Right renal cortex interstitium (tissue), 3 donors: ENCODE measurements at places on chromosomes 3 and 15.
A peak's percentile ranks its signal among the peaks of the same experiment; 100 is the strongest.

- DNase-seq: no peak
Observed at GRCh38 chr3:13886593-13887129, 6.8 kb upstream of the WNT7A start.

- peak; percentile 79 for DNase-seq
Observed at GRCh38 chr15:94844538-94845389, 613.4 kb downstream of the MCTP2 start.

DNA sequence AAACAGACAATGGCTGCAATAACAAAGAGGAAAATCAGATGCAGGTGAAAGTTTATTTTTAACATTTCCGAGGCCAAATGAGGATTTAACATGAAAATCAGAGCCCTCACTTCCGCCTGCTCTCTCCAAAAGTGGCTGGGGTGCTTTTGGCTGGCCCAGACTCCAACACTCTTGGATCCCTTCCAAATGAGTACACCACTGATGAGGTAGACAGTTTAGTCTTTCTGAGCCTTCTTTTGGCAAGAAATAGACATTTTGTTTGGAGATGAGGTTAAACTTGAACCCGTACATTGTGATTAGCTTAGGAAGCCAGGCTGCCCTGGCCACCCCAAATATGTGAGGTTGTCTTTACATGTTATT is 51.0 kb upstream of the TRA2B start:
- no peak for DNase-seq

DNA sequence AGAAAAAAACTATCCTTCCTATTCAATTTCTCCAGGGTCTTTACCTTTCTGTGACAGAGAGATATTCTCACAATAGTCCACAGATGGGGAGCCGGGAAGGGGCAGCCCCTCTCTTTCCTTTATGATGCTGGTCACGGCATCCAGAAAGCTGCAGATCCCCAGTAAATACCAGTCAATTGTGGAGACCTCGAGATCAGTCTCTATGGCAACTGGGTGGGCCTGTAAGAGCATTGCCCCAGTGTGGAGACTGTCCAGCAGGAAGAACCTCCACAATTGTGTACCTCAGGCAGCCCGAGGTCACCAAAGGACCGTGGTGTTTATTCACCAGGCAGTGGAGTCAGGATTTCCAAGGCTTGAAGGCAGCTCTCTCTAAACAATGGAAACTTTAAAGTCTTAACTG is 291.2 kb downstream of the NTRK3 start:
- no peak for DNase-seq

DNA sequence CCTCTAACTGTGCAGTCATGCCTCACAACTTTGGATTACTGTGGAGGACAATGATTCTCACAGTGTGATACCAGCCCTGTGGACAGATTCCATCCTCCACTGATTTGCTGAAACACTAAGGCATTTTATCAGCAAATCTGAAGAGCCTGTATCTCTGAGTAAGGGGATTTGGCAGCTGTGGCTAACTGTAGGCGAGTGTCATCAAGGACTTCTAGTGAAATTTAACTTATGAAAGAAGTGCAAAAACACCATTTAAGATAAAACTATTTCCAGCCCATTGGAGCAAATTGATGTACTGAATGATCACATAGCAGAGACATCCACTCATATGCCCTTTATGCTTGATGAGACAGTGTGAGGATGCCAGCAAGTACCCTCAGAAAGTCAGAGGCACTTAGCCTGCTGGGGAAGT is 13.9 kb upstream of the TMPRSS7 start:
- no peak for DNase-seq

GRCh38 chr3:135621184-135621920 is 344.2 kb upstream of the PPP2R3A start:
- no peak for DNase-seq

- no peak for DNase-seq
Observed at GRCh38 chr3:128494367-128494650, 1.3 kb upstream of the GATA2 start.

DNA sequence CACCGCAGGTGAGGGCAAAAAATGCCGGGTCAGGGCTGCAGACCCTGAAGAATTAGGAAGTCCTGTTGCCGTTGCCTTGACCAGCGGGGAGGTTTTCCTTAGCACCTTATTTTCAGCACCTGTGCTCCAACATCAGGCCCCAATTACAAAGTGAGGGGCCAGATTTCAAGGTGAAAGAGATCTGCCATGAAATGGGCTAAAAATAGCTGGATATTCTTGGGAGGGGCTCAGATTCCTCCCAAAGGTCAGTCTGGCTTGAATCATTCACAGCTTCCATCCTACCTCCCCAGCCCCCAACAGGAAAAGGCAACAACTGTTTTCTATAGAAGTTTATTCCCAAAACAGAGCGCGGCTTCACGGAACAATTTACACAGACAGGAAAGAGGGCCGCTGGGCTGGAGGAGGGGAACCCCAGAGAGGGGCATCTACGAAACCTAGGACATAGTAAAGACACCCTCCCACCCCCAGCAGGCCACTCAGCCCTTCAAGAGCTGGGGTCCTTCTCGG is 941 bp upstream of the SLC26A6 start:
- DNase-seq: no peak

DNA sequence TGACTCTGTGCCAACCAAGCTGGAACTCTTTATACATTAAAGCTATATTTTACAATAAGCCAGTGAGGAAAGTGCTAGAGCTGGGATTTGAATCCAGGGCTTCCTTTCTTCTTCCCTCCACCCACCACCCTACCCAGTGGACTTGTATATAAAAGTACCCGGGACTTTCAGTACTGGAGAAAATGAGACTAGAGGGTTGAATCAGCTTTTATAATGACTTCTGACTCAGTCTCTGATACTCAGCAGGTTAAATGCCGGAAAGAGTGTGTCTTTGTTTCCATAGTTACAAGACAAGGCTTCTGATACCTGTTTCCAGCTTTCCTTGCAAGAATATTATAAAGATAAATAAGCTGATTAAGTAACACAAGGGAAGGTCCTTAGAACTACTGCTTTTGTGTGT is 80.9 kb downstream of the FRMD4B start:
- no peak for DNase-seq

- no peak for DNase-seq
Observed at GRCh38 chr15:68303560-68304436, 26.3 kb downstream of the FEM1B start.

- no peak for DNase-seq
Observed at GRCh38 chr15:91908391-91908790, 54.9 kb downstream of the SLCO3A1 start.

DNA sequence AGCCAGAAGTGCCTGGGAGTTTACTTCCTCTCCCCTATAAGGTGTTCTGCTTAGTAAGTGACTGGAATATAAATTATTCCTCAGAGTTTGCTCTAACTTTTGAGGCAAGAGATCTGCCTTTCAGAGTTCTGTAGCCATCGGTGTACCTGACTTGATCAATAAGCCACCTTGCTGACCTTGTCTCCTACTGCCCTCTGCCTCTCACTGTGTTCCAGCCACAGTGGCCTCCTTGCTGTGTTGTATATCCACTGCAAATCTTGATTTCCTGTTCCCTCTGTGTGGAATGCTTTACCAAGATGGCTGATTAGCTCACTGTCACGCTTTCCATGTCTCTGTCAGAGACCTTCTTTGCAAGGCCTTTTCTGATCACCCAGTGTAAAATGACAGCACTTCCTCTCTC is 442.4 kb downstream of the SQOR start:
- no peak for DNase-seq

DNA sequence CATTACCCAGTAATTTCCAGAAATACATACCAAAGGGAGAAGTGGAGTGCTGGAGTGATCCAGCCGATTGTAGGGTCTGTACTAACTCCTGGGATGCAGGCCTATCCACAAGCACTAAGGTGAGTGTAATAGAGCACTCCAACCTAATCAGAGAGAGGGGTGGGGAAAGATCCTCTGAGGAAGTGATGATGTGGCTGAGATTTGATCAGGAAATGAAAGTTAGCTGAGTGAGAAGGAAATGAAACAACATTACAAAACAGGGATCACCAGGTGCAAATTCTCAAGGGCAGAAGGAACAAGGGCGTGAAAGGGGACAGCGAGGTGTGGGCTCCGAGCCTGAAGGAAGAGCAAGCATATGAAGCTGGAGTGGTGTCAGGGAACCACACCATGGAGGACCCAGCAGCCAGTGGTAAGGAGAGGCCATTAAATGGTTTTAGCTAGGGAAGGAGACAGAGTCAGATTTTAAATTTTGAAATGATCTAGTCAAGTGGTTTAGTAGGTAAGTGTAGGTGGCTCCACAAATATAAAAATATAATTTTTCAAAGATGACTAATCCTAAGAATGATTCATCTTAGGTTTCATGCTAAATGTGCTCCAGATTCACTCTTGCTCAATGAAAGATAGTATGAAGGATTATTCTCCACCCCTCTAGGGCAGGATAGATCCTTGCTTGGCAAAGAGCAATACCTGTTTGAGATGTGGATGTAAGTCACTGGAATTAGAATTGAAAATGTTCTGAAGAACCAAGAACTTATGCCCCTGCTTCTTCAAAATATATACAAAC is 348.7 kb downstream of the TBL1XR1 start:
- no peak for DNase-seq

GRCh38 chr3:152257563-152258035 is 11.1 kb upstream of the MBNL1 start:
- no peak for DNase-seq

DNA sequence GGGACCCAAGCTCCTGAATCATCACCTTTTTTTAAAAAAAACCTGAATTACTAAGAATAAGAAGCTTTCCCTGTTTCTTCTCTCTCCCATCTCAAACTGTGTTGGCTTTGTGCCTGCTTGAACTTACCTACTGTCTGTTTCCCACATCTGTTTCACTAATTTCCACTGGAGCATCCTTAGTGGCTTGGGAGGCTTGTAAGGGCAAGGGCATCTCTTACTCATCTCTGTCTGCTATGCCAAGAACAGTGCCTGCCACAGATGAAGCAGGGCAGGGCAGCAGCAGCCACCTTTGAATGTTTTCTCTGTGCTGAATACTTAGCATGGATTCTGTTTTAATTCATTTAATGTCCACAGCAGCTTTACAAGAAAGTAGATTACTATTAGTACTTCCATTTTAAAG is 42.3 kb downstream of the SNRK start:
- DNase-seq: no peak

DNA sequence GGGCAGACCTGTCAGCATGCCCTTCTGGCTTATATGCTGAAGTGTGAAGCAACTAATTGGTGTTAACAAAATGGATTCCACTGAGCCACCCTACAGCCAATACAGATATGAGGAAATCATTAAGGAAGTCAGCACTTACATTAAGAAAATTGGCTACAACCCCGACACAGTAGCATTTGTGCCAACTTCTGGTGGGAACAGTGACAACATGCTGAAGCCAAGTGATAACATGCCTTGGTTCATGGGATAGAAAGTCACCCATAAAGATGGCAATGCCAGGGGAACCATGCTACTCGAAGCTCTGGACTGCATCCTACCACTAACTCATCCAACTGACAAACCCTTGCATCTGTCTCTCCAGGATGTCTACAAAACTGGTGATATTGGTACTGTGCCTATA is 9.4 kb downstream of the PIK3CB start:
- DNase-seq: no peak

GRCh38 chr15:100923902-100924301 is 4.7 kb downstream of the LRRK1 start:
- DNase-seq: no peak

GRCh38 chr3:60743631-60744164 is 507.6 kb downstream of the FHIT start:
- peak; percentile 62 for DNase-seq

DNA sequence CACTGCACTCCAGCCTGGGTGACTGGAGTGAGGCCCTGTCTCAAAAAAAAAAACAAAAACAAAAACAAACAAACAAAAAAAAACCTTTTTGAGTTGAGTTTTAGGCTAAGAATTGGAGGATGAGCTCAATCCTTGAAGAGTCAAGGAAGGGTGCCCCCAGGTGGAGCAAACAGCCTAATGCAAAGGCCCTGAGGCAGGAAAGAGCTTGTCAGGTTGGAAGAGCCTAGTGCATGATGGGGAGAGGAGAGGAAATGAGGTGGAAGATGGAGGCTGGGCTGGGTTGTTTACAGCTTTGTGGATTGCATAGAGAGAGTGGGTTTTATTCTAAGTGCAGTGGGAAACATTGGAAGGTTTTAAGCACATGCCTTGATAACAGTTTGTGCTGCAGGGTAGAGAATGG is 2.1 kb upstream of the SNX22 start:
- DNase-seq: no peak

GRCh38 chr15:95302206-95302605 is 1028.3 kb upstream of the NR2F2 start:
- no peak for DNase-seq

DNA sequence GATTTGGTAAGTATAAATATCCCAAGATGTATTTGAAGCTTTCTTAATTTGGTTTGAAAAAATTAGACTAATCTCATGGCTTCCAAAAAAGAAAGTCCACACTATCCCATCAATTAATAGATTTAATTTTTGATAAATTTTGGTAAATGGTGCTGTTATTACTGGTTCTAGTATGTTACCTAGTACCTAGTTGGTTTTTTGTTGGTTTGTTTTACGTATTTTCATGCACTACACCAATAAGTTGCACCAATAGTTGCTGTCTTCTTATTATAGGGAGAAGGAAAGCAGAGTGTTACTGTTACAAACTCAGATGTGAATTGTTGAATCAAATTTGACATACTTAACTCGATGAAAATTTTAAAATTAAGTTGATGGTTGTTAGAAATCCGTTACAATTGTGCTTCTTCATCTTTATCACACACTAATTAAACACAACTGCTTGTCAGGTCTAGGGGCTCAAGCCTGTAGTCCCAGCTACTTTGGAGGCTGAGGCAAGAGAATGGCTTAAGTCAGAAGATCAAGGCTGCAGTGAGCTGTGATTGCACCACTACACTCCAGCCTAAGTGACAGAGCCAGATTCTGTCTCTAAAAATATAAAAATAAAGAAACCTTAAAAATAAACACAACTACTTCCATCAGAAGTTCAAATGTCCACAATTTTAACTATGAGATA is 23.1 kb upstream of the MBNL1 start:
- no peak for DNase-seq

DNA sequence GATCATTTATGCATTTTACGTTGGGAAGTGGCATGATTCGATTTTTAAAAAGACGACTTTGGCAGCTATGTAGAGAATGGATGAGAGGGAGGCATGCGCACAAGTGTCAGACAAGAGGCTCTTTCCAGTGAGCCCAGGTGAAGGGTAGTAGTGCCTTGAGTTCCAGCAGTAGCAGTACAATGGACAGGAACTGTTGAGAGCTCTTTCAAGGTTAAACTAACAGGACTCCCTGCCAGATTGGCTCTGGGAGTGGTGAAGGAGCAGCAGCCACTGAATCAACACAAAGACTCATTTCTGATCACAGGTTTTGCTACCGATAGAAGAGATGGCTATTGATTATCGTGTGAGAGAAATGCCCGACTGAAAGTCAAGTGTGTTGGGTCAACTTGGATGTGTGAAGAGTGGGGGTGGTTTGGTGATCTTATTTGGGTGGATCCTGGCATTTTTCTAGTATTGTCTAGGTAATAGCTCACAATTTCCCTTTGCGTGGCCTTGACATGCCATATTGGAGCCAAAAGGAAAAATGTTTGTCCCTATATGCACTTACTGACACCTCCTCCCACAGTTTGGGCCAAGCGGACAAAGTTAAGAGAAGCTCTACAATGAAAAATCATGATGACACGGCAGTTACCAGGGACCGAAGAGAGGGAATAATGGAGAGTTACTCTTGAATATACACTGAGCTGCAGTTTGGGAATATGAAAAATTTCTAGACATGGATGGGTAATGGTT is 81.6 kb upstream of the MDFIC2 start:
- DNase-seq: no peak
